ENCODE measurements at places on chromosomes 7 and 10.

DNA sequence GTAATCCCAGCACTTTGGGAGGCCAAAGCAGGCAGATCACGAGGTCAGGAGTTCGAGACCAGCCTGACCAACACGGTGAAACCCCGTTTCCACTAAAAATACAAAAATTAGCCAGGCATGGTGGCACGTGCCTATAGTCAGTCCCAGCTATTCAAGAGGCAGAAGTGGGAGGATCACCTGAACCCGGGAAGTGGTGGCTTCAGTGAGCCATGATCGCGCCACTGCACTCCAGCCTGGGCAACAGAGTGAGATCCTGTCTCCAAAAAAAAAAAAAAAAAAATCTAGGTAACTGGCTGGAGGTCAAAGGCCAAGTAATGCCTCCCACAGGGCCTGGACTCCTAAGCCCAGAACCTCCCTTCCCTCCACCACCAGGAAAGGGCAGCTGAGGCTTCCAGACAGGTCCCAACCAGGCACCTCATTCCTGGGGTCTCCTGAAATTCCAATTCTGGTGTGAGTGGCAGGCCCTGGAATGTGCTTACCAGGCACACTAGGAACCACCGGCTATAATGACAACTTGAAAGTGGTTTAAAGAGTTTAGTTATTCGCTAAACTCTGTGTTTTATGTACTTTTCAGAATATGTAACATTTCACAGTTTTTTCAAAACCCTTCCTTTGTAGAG is 86.9 kb upstream of the TNRC18 start:
- DNase-seq: no peak

- no peak for DNase-seq
These were observed 58.8 kb downstream of the EZH2 start for GRCh38 chr7:148825338-148825737.

- no peak for DNase-seq
These were observed 680.8 kb downstream of the PHTF2 start for GRCh38 chr7:78479348-78479747.

GRCh38 chr7:125828153-125828700 is 898.6 kb upstream of the POT1 start:
- no peak for DNase-seq

- no peak for DNase-seq
These were observed 751.0 kb downstream of the GRID1 start for GRCh38 chr10:85615556-85615955.

- DNase-seq: no peak
These were observed 633.5 kb upstream of the ANKRD30A start for GRCh38 chr10:36491926-36492325.

GRCh38 chr10:12181065-12181775 is 14.5 kb downstream of the NUDT5 start:
- DNase-seq: peak; percentile 78

GRCh38 chr10:77661100-77661499 is 23.5 kb upstream of the KCNMA1 start:
- DNase-seq: no peak

- DNase-seq: no peak
These were observed 67.0 kb downstream of the MDFIC start for GRCh38 chr7:114988755-114989375.

- DNase-seq: no peak
These were observed 195.4 kb downstream of the MGMT start for GRCh38 chr10:129662426-129662825.

DNA sequence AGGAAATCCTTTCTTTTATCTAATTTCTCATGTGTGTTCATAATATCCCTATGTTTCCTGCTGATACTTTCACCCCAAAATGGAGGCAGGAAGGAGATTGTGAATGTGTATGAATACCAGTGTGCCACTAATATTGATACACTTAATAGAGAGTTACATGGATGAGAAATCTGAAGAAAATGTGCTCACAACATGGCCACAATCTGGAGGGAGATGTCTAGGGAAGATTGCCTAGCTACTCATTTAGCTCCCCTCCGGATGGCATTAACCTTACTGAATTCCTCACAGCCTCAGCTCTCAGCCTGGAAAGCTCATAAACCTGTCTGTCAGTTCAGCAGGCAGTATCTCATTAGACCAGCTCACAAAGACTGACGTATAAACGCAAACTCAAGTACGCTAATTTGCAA is 23.4 kb upstream of the DMTF1 start:
- no peak for DNase-seq

- no peak for DNase-seq
These were observed 96.3 kb downstream of the RAB11FIP2 start for GRCh38 chr10:117950408-117950807.

DNA sequence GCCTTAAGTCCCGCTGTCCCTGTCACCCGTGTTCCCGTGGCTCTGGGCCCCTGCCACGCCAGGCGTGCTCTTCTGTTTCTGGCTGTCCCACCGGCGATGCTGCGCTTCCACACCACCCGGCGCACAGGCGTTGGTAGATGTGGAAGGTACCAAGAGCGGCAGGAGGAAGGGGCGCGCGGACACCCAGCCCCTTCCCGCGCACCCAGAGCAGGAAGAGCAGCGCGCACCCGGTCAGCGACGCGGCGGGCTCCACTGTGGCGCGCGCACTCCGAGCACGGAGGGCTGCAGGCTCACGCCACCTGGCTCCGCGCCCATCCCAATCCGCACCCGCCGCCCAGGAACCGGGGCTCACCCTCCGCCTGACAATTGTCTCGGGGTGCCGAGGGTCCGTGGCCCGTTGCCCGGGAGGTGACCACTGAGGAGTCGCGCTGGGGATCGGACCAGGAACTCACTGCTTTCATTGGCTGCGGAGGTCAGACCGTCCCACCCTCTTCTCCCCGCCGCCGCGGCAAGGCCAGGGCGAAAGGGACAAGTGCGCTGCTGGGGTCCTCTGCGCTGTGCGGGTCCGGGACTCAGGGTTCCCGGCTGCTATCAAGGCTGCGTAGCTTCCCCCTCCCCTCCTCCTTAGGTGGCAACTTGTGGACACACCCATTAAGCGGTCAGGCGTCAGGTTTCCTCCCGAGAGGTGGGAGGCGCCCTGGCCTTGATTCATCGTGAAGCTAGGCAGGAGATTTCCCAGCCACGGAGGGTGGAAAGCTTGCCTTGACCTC is 121.6 kb upstream of the ZNF92 start:
- no peak for DNase-seq

DNA sequence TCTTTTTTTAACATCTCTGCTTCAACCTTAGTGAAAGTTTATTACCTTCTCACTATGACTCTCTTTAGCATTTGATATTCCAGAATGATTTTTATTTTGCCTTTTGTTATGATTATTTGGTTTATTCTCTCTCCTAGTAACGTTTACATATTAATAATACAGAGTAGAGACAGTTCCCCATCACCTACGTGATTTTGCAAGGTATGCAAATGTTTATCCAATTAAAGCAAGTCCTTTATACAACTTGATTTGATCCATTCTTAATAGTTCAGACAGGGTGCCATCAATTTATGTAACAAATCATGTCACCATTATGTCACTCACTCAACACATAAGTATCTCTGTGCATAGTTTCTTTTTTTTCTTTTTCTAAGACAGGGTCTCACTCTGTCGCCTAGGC is 26.2 kb downstream of the ECD start:
- no peak for DNase-seq

GRCh38 chr7:55526770-55527169 is 45.5 kb downstream of the VOPP1 start:
- peak; percentile 45 for DNase-seq

DNA sequence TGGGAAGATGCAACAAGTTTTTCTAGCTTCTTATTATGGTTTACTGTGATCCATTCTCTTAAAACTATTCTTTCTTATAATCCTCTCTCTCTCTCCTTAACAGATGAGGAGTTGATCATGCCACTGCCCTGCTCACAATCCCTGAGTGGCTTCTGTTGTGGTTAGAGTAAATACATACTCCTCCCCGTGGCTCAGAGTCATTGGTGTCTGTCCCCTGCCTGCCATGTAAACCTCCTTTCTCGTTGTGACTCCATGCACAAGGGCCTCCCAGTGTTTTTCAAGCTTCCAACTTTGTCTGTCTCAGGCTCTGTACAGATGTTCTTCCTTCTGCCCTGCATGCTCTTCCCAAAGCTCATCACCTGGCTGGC is 20.4 kb downstream of the CCNY start:
- DNase-seq: no peak

- DNase-seq: no peak
These were observed 383.1 kb downstream of the SORCS3 start for GRCh38 chr10:105024184-105024583.

- DNase-seq: no peak
These were observed 53.7 kb upstream of the MACC1 start for GRCh38 chr7:20270867-20271266.

DNA sequence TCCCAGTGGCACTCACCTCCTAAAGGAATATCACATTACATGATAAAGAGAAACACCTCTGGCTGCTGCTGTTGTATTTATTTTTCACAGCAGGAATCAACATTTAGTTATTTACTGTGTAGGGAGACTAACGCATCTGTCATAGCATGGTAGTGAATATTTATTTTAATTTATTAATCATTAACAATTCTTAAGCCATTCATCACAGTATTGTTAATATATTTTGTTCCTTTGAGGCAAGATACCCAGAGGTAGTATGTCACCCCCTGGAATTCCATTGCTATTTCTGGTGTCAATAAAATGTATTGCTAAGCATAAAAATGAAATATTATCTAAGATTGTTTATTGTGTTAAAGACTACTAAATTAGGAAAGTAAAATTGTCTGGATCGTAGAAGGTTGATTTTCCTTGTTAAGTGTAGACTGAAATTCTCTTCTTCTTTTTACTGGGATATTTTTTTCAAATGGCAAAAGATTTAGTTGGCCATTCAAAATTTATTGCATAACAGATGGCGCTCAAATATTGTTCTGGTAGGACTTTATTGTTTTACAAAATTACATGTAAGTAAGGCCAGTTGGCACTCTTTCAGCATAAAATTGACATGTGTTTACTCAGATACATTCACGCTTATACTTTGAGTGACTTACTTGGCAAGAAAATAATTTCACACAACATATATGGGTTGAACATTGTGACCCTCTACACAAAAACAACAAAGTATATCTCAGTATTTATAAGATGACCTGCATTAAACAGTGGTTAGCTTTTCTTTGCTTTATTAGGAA is 1358.7 kb upstream of the SORCS1 start:
- DNase-seq: no peak

- peak; percentile 31 for DNase-seq
These were observed 1378.7 kb downstream of the XPNPEP1 start for GRCh38 chr10:108544500-108545120.

DNA sequence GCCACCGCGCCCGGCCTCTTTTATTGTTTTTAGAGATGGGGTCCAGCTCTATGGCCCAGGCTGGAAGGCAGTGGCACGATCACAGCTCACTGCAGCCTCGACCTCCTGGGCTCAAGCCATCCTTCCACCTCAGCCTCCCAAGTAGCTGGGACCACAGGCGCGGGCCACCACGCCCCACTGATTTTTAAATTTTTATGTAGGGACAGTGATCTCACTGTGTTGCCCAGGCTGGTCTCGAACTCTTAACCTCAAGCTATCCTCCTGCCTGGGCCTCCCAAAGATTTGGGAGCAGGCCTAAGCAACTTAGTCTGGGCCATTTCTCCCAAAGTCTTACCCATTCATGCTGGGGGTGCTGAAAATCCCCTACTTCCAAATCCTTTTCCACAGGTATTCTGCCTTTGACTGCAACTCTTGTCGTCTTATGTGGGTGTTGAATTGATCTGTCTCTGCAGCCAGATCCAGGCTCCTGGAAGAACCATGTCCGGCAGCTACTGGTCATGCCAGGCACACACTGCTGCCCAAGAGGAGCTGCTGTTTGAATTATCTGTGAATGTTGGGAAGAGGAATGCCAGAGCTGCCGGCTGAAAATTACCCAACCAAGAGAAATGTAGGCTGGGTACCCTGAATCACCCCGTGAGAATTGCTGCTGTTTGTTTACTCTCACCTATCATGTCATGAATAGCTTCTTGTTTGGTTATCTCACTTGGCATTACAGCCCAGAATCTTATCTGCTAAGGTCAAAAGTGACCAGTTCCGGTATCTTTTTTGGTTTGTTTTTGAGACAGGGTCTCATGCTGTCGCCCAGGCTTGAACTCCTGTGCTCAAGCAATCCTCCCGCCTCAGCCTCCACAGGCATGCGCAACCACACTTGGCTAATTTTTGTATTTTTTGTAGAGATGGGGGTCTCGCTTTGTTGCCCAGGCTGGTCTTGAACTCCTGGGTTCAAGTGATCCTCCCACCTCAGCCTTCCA is 1.1 kb downstream of the ZDHHC4 start:
- no peak for DNase-seq

DNA sequence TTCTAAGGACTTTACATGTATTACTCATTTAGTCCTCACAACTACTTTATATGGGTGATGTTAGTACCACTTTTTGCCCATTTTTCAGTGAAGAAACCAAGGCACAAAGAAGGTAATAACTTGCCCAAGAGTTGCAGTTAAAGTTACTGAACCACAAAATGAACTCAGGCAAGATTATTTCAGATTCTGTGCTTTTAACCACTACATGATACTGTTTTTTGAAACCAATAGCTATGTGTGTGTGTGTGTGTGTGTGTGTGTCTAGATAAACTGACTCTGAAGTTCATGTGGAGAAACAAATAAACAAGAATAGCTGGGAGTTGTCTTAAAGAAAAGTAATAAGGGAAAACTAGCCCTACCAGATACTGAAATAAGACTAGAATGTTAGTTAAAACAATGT is 60.8 kb upstream of the OIT3 start:
- no peak for DNase-seq

DNA sequence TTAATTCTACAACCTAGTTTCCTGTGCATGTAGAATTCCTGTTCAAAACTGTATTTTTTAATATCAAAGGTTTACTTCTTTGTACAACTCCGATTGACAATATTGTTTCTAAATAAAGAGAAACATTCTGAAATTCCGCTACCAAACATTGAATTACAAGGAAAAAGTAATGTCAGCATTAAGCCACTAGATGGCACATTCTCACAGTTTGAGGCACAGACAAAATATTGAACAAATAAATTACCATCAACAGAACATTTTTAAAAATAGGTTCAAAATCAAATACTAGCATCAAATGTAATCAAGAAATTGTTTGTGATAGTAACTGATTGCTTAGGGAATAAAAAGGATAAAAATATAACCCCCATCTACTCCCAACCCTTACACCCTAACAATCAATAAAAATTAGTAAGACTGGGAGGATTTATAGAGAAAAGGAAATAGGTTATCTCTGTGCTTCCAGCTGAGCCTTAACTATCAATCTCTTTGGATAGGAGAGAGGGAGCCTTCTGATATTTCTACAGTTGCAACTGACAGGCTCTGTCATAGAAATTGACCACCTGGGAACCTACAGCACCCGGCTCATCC is 86.6 kb upstream of the C7orf33 start:
- DNase-seq: no peak

- DNase-seq: no peak
These were observed 625 bp downstream of the RP9 start for GRCh38 chr7:33108554-33109004.

GRCh38 chr7:92953657-92954056 is 117.3 kb upstream of the CDK6 start:
- DNase-seq: no peak

DNA sequence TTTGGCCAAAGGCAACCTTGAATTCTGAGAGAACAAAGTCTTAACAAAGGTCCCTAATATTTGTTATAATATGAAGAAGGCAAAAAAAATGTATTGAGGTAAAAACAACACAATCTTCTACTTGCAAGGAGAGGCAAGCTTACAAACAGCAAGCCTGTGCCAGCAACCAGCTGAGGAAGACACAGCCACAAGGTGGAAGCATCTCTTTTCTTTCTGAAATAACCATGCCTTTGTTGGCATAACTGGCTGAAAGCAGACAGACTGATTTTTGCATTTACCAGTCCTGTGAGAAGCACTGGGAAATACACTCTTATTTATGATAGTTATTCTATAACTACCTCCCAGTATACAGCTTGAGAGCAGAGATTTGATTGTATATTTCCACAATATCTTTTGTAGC is 292.0 kb downstream of the PHTF2 start:
- no peak for DNase-seq

Data from CD4-positive, alpha-beta T cell treated with Interleukin-15 for 1 hour (primary cell).